ENCODE measurements at places on chromosomes 6 and 20.

- no peak for DNase-seq
These were observed 10.4 kb downstream of the ZNF831 start for GRCh38 chr20:59173938-59174491.

DNA sequence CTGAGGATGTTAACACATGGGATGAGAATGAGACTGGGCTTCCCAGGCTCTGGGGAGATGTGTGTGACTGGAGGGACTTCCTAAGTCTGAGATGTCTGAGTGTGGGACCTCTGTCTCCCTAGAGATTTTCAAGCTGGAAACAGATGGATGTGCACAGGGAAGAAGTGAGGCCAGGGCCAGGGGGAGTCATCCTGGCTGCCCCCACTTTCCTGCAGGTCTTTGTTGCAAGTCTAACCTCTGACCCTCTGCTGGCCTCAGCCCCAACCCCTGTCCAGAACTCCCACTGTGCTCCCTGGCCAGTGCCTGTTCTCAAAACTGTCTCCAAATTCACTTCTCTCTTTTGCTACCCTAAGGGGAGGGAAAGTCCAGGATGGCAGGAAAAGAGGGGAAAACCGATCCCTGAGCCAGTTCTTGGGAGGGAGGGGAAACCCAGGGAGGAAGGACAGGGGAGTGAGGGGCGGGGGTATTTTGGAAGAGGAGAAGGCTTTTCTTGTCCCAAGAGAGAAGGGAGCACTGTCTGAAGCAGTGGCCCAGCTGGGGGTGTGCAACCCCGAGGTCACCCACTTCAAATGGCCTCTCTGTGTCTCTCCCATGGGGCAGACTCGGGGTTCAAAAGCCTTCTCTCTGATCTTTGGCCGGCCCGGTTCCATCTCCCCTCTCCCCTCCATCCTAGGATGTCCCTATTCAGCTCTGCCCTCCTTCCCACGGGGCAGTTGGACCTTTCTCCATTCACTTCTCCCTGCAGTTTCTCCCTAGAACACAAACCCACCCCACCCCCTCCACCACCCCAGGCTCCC lies 3.1 kb downstream of the PPP1R18 start:
- no peak for DNase-seq

GRCh38 chr20:25258476-25258805 lies 10.6 kb downstream of the PYGB start:
- DNase-seq: no peak

DNA sequence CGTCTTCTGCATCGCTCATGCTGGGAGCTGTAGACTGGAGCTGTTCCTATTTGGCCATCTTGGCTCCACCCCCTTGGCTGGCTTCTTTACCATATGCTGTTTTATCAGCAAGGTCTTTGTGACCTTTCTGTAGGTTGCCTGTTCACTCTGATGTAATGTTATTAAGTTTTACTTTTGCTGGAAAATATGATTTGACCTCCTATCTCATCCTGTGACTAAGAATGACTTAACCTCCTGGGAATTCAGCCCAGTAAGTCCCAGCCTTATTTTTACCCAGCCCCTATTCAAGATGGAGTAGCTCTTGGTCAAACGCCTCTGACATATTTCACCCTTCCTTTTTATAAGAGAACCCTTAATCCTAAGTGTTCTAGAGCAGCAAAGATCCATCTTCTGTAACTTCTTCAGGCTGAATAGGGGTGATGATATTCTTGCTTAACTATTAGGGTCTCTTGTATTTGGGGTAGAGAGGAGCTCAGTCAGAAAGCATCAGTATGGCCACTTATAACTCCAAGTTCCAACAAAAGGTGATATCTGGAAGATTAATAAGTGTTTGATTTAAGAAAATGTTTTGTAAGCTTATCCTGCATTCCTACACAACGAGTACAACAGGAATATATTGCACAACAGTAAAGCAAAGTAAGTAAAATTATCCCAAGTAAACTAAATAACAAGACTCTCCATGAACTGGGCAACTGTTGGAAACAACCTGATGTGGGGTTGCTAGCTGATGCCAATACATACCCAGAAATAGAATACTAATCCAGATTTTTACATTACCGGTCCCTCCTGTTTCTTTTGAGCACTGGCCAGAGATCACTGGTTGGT lies 23.1 kb upstream of the HMGN3 start:
- no peak for DNase-seq

- no peak for DNase-seq
These were observed 452.8 kb upstream of the FLRT3 start for GRCh38 chr20:14790190-14790589.

DNA sequence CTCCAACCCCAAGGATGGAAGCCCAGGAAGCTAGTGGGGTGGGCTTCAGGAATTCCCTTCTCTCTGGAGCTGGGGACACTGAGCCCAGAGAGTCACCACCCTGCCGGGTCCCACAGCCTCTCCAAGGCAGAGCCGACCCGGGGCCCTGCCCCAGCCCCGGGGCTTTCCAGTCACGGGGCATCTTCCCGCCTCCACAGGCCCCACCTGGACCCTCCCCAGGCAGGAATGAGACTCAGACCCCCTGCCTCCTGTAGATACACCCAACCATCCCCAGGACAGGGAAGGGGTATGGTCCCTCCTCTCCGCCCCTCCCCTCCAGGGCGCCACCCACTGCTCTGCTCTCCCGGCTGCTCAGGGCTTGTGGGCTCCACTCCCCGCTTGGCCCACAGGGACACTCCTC lies 53.3 kb downstream of the GRM4 start:
- DNase-seq: no peak

- DNase-seq: no peak
These were observed 1.9 kb downstream of the SYNJ2 start for GRCh38 chr6:157983406-157984119.

- DNase-seq: no peak
These were observed 616 bp downstream of the CHMP4B start for GRCh38 chr20:33811776-33812151.

DNA sequence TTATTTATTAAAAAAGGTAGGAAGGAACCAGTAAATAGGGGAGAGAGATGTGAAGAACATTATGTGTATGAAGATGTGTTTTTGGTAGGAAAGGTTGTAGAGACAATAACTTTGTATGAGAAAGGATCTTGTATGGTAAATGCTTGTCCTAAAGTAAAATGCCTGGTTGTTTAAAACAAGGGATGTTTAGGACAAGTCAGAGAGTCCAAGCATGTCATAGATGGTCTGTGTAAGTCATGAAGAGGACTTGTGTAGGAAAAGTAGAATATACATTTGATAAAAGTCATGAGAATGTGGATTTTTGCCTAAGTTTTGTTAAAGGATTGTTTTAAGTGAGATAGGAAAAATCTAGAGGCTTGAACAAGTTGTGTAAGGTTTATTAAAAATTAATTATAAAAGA lies 325.1 kb downstream of the CDH26 start:
- no peak for DNase-seq

DNA sequence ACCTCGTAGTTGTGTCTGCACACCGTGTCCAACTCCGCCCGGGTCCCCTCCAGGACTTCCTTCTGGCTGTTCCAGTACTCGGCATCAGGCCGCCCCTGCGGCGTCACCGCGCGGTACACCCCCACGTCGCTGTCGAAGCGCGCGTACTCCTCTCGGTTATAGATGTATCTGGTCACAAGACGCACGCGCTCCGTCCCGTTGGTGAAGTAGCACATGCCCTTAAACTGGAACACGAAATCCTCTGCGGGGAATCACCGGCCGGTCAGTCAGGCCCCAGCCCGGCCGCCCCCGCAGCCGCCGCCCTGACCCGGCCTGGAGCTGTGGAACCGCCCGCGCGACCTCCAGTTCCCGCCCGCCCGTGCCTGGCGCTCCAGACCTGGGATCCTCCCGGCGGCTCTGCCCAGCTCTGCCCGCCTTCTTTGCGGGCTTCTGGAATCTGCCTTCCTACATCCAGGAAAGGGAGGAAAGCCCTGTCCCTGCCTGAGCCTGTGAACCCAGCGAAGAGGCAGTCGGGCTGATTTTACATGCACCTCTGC lies 1.6 kb downstream of the HLA-DQB1 start:
- DNase-seq: no peak

DNA sequence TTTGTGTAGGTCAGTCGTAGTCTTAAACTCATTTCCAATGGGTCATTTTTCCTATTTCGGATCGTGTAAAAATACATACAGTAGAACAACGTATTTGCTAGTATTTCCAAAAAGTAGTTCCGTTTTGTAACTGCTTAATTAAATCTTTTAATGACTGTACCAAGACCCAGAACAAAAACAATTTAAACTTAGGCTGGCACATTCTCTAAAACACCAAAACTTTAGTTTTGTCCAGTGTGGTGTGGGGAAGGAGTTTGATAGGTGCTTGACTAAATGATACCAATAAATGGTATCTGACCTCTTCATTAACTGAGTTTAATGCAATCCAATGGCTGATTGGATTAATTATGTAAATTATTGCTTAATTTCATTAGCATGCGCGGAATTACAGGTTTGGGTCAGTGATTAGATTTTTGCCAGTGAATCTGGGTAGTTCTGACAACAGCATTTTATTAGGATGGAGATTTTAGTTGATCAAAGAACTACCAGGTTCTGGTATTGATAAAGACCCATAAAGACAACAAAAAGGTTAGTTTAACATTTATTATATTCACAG lies 20.8 kb downstream of the OR2B2 start:
- no peak for DNase-seq

- no peak for DNase-seq
These were observed 89.6 kb downstream of the TMEM242 start for GRCh38 chr6:157233686-157234085.

DNA sequence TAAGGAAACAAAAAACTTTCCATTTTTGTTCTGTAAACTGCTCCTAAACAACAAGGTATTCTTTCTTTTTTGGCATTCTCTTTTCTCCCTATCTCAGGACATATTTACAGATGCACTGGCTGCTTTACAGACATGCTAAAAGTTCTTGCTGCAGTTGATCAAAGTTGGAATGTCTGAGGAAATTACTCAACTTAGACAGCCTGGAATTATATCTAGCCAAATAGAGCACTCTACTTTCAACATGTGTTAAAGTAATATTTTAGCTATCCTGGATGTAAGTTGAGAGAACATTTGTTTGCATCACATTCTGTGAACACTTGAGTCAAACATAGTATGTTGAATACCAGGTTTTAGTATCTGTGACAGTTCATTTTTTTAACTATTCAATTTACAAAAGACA lies 24.8 kb downstream of the TASP1 start:
- DNase-seq: no peak
